ENCODE measurements at places on chromosomes 2 and 18.

- DNase-seq, result no peak
Measured at GRCh38 chr2:46718784-46719183, 196.8 kb downstream of the MCFD2 start.

DNA sequence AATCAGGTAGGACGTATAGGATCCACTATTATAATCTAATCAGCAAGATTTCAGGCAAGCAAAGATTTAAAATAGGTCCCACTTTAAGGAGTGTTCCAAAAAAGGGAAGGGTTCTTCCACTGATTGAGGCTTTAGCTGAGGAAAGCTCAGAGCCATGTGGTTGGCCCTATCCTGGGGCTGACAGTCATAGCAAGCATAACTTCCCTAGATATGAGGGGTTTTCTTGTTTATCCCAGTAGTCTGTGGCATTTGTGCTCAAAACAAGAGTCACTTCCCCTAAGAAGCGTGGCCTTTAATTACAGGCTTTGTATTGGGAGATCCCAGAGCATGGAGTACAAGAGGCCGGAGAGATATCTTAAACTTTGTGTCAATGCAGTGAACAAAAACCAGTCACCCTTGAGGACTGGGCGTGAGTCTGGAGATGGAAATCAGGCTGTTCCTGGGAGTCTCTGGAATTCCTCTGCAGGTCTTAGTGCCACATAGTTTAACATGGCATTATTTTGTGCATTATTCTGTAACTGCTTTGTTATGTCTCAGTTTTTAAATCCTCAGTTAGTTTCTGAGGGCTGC, 136.9 kb upstream of the FBXO11 start:
- DNase-seq, result no peak

DNA sequence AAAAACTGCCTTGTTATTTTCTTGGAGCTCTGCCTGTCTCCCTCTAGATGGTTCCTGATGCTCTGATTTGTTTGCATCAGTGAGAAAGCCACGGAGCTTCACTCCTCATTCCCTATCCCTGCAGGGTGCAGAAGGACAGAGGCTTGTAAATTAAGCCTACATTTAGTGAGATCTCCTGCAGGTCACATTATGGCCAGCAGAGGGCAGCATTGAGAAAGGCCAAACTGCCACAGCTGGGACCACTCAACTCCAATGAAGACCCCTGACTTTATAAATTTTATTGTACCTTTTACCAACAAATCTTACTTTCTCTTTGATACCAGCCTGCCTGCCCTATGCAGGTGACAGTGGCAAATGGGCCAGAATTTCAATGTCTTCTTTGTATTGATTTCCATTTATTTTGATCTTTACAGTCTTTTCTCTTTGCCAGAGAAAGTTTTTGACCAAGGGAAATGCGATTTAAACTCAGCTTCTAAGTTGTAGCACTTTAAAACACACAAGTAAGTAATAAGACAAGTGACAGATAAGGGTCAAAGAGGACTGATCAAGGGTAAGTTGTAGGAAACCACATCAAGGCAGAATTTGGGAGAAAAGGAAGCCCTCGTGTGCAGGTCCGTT, 1029.1 kb upstream of the KLHL29 start:
- DNase-seq, result peak; percentile 24

DNA sequence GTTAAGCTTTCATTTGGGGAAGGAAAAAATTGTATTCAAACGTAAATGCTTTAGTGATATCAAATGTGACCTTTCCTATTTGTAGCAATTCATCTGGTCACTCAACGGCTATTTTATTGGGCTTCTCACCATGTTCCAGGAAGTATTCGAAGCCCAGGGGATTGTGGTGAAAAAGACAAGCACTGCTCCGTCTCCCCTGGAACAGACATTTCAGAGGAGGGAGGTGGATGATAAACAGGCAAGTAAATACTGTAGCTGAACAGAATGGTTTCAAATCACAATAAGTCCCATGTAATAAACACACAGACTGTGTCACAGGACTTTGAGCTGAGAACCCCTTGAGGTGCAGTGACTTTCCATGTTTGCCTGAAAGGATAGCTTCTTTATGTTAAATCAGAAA, 464.7 kb upstream of the HNRNPA3 start:
- DNase-seq, result peak; percentile 75

- peak; percentile 88 for DNase-seq
Measured at GRCh38 chr2:56713161-56713676, 529.4 kb downstream of the CCDC85A start.

DNA sequence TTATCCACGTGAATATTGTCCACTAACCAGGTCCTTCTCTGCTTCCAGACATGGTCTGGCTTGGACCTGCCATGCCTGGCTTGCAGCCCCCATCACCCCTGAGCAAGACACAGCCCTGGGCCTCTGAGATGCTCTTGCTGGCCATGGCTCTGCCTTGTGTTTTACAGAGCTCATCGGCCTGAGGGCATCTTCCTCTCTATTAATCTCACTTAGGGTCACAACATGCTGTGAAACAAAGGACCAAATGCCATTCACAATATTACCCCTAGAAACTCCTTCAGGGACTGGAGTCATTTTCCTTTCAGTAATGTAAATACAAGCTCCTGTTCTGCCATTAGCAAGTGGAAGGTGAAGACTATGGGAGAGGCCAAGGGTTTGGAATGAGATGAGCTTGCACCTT, 6.8 kb upstream of the TPO start:
- no peak for DNase-seq

DNA sequence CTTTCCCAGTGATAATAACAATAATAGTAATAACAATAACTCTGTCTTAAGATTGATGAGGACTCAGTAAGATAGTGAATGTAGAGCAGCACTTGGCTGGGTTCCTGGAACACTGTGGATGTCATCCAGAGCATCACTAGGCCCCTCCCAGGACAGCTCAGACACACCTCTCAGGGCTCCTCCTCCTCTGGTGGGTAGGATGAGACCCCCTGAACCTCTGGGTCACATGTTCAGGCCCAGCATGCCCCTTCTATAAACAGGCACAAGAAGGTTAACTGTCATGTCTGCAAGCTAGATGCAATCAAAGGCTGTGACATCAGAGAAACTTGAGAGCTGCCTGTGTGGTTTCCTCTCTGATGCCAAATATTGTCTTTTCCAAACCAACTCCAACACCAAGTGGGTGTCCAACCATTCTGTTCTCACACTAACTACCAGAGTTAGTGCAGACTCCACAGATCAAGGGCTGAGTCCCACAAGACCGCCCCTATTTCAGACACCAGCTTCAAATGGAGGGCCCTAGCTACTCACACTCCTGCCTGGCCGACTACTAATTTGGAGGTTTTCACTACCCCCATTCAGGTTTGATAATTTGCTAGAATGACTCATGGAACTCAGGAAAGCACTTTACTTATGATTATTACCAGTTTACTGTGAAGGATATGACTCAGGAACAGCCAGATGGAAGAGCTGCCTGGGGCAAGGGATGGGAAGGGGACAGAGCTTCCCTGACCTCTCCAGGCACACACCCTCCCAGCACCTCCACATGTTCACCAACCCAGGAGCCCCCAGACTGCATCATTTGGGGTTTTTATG, 46.4 kb upstream of the BZW1 start:
- DNase-seq, result no peak

- no peak for DNase-seq
Measured at GRCh38 chr2:38690499-38691420, 24.8 kb downstream of the GALM start.

DNA sequence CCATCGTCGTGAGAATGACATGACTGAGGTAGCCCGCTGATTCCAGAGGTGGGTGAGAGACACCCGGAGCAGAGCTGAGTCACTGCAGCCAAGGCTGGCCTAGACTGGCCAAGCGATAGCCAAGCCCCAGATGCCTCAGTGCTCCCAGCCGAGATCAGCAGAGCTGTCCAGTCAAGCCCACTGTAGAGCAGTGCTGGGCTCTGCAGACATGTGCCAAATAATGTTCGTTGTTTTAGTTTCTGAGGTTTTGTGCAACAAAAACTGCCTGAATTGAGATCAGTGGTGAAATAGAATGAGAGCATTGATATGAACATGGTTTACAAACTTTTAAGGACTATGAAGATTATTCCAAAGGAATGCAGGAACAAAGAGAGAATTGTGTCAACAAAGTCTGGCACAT, 42.1 kb downstream of the INSIG2 start:
- DNase-seq, result no peak

GRCh38 chr2:45014016-45014702, 4.9 kb upstream of the SIX2 start:
- DNase-seq, result peak; percentile 88
